ENCODE measurements at places on chromosomes 6 and 20. TPM values are rescaled to one million over a fixed set of nuclear protein-coding genes. Genes with fewer than 3 reads are reported as not detected.

The IP6K3 gene
- 0.17 TPM for total RNA-seq

The MCCD1 gene
- not detected for total RNA-seq

The HLA-DOA gene
- 4.3 TPM for total RNA-seq

The MTHFD1L gene
- 23.3 TPM for total RNA-seq

The L3MBTL3 gene
- 9.8 TPM for total RNA-seq

The SRMS gene
- 0.32 TPM for total RNA-seq

The RGL2 gene
- total RNA-seq, result 29.9 TPM

The RAB44 gene
- total RNA-seq, result 0.30 TPM

GRCh38 chr6:150710236-150710635, 110.6 kb downstream of the PLEKHG1 start:
- peak; percentile 78 for DNase-seq

DNA sequence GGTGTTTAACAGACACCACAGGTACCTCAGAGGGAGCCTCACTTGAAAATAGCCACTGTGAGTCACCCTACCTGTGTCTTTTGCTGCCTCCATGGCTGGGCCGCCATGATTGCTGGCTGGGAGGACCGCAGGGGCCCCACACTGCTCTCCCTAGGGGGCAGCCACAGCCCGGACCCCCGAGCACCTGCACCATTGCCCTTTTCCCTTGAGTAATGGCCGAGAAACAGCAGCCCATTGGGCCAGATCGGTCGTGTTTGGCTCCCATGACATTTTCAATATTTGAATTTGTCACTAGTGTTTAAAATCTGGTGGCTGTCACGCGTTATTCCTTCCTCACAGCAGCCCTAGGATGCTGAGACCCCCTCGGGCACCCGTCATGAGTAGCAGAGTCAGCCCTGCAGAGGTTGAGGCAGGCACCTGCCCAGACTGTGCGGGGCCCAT, 6.7 kb downstream of the ZBP1 start:
- DNase-seq, result no peak

- no peak for DNase-seq
These were observed at the start of gene OPRM1 for GRCh38 chr6:154039231-154039842. Gene OPRM1, plus strand, starts transcription at chr6:154039240. Its CDS starts 305 bp downstream, at chr6:154039545.

GRCh38 chr6:143243786-143244185, 183.1 kb downstream of the AIG1 start:
- no peak for DNase-seq

DNA sequence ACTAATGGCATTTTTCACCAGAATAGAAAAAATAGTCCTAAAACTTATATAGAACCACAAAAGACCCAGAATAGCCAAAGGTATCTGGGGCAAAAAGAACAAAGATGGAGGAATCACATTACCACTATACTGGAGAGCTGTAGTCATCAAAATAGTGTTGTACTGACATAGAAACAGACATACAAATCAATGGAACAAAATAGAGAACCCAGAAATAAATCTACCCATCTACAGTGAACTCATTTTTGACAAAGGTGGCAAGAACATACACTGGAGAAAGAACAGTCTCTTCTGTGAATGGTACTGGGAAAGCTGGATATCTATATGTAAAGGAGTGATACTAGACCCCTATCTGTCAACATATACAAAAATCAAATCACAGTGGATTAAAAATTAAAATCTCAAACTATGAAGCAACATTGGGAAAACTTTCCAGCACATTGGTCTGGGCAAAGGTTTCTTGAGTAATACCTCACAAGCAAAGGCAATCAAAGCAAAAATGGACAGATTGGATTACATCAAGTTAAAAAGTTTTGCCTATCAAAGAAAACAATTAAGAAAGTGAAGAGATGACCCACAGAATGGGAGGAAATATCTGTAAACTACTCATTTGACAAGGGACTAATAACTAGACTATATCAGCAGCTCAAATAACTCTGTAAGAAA, 120.5 kb downstream of the MEI4 start:
- DNase-seq, result no peak

DNA sequence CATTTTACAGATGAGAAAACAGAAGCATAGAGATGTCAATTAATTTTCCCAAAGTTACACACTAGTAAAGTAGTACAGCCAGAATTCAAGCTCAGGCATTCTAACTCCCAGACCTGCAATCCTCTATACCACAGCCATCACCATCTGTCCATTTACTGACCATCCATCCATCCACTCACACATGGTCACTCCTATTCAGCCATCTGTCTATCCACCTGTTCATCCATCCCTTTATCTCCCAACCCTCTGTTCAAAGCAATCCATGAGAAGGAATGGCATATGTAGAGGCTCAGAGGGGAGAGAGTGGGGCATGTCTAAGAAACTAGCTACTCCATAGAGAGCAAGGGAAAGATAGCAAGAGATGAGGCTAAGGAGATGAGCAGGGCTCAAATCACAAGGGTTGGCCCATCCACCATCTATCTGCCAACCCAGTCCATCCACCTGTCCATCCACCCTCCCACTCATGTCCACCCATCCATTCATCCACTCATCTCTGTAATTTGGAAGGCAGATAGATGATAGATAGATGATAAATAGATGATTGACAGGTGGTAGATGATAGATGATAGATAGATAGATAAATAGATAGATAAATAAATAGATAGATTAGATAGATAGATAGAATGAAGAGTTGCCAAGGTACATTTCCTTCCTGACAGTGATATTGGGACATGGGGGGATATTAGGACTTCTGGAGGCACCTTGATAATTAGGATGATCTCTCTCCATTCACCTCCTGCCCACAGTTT, 12.2 kb upstream of the C6orf132 start:
- no peak for DNase-seq

- DNase-seq, result no peak
These were observed 45.5 kb downstream of the ANKS1A start for GRCh38 chr6:34934516-34934915.

- DNase-seq, result peak; percentile 72
These were observed 73.2 kb upstream of the JAG1 start for GRCh38 chr20:10747019-10747418.

- DNase-seq, result no peak
These were observed 19.9 kb downstream of the TPD52L1 start for GRCh38 chr6:125173341-125174095.
